ENCODE measurements at places on chromosomes 1 and 21.

- no peak for DNase-seq
Measured at GRCh38 chr1:222171005-222171404, 376.9 kb downstream of the HHIPL2 start.

- DNase-seq = no peak
Measured at GRCh38 chr1:175904808-175905207, 161.4 kb upstream of the TNR start.

GRCh38 chr21:35853321-35854239, 206.7 kb downstream of the SETD4 start:
- no peak for DNase-seq

DNA sequence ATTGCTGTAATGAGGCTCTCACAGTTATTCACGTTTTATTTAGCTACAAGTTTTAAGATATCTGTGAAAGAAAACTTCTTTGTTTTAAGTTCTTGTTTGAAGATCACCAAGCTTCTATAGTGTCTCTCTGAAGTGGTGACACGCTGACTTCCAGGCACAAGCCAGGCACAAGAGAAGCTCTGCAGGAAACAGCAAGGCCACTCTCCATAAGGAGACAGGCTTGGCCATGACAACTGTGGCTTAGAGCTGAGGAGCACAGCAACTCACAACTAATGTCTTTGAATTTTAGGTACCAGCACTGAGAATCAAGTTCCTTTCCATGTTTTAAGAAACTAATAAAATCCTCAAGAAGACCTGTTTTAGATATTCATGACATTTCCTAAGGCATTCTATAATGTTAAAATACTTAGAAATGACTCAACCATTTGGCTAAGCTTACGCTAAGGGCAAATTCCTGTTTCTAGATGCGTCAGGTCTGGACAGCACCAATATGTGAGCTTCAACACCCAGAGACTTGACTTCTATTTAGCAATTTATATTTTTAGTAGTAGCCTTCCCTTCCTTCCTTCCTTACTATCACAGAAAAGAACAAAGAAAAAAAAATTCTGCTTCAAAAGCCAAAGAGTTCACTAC, 40.2 kb downstream of the APP start:
- no peak for DNase-seq

DNA sequence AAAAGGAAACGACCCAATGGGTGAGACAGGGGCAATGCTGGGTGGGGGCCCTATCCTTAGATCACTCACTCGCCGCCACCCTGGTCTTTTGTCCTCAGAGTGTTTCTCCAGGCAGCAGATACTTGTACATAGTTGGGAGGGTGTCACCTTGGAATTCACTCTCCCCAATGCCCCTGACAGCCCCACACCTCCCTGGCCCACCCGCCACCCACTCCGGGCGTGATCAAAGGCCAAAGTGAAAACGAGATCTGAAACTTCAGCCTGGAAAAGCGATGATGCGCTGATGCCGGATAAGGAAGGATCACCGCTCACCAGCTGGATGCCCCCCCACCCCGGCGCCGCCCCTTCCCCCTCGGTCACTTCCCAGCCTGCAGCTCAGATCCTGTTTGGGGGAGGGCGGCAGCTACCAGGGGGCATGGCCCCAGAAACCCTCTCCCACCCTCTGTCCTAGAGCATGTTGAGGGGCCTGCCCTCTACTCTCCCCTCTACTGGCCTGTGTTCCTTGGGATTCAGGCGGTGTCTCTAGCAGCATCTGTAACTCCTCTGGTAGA, 33.6 kb upstream of the CASZ1 start:
- DNase-seq = no peak

GRCh38 chr1:30778154-30778978, 20.8 kb upstream of the LAPTM5 start:
- no peak for DNase-seq

DNA sequence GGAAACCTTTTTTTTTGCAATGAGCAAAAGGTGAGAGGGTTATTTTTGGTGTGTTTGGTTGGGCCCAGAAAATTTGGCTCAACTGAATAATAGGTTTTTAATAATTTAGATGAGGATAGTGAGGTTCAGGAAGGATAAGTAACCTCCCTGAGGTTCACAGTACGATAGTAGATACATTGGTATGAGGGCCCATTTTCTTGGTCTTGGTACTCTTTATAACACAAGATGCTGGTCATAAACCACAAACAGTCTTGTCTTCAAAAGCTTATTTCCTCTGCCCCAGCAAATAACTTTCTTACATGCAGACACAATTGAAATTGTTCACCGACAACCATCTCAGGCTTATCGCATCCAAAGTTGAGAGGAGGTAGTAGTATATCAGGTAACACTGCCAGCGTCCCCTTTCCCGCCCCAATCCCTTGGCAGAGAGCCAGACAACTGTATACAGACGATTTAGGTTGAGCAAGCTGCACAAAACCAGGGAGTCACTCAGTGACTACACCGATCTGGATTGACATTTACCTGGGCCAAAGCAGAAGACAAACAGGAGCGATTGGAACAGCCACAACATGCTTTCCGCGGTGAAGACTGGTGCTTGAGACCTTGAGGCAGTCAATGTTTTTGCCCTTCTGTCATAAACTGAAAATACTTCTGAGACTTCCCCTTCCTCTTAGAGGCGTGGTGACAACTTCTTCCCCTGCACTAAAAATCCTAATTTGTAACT, at the start of gene SLAMF6:
Gene SLAMF6 (minus strand): TSS at position 634 of the 724 bp plus-strand sequence. CDS start 63 bp downstream, at position 571.
- no peak for DNase-seq

GRCh38 chr1:2525572-2525919, 850 bp downstream of the PANK4 start:
- DNase-seq = no peak

DNA sequence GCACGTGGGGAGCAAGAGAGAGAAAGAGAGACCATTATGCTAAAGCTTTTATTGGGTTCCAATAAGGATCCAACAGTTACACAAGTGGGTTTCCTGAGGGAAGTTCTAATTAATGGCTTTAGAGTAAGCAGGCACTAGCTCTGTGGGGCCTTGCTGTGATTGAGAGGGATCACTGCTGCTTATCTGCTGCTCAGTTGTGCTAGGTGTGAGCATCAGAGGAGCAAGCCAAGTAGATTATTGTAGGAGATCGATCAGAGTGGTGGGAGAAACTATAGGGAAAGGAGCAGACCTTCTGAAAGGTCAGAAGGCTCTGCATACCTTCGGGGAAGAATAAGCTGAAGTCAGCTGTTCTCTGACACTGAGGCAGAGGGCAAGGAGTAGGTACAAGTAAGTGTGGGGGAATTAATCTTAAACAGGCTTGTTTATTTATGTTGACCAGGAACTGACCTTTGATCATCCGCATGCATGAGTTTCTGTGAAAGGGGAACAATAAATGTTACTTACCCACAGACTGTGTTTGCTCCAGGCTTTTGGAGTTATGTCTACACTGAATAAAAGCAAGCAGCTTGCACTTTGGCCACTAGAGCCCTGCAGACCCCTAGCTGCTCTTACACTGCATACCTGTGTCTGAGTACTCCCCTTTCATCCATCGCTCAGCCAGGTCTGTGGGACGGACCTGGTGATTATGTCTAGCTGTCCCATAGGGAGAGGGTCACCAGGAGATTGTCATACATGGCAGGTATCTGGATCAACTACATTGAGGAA, 89.7 kb downstream of the TNNI3K start:
- DNase-seq = no peak

DNA sequence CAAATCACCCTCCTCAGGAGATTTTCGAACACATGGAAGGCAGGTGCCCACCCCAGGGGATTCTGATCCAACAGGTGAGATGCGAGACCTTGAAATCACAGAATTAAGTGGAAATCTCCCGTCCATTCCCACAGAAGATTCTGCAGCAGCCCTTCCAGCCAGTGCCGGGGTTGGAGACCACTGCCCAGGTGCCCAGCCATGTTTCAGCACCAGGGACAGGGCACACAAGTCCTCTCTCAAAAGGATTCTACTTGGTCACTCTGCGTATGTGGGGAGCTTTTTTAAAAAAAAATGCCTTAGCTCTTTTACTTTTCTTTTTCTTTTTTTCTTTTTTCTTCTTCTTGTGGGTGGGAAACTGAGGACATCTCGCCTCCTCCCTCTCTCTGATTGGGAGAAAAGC, 80.7 kb downstream of the VWA5B1 start:
- DNase-seq = no peak

GRCh38 chr1:17351598-17352324, 20.2 kb upstream of the PADI6 start:
- DNase-seq = no peak

DNA sequence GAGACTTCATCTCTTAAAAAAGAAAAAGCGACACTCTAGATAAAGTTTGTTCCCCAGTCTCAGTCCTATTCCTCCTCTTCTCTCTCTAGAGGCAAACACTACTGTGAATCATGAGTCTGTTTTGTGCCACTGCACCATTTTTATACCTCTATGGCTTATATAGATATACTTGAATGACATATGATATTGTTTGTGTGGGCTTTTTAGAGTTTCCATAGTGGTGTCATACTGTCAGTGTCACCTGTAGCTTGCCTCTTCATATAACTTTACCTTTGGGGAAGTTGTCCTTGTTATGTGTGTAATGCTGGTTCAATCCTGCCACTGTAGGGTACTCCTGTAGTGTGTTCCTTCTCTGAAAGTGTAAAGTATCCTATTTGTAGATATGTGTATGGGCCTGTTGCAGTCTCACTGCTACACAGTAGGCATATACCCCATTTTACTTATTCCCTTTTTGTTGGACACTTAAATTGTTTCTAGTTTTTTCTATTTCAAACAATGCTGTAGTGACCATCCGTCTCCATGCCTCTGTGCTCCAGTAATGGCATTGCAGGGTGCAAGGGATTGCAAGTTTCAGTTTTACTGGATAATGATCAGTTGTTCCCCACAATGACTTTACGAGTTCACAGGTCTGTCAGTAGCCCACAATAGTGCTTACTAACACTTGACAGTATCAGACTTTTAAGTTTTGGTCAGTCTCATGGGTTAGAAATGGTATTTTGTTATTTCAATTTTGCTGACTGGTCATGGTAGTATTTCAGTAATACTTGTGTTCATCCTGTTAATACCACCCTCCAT, 2.7 kb downstream of the PRMT2 start:
- no peak for DNase-seq

GRCh38 chr21:36994501-36995158, 11.9 kb upstream of the RIPPLY3 start:
- DNase-seq = no peak

GRCh38 chr1:89809556-89809955, 11.3 kb upstream of the LRRC8D start:
- no peak for DNase-seq
